ENCODE measurements at places on chromosomes 12 and 14.

DNA sequence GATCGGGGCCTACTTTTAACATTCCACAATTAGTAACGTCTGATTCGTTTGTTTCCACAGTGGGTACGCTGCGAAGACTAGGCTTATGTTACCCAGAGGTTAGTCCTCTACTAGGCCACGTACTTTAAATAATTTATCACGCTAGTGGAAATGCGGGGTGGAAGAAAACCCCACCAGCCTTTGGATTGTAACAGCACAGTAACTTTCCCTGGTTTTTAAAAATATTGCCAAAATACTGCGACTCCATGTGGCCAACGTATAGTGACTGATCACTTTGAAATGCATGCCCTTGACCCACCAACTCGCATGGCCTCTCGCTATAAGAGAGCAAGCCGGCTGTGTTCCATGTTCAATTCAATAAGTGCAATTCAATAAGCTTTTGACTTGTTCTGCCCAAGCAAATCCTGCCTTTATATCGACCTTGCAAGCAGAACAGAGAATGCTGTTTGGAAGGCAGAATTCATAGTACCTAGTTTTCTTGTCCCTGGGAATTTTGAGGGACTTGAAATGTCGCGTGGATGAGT, 882 bp upstream of the GTF2A1 start:
- no peak for DNase-seq

DNA sequence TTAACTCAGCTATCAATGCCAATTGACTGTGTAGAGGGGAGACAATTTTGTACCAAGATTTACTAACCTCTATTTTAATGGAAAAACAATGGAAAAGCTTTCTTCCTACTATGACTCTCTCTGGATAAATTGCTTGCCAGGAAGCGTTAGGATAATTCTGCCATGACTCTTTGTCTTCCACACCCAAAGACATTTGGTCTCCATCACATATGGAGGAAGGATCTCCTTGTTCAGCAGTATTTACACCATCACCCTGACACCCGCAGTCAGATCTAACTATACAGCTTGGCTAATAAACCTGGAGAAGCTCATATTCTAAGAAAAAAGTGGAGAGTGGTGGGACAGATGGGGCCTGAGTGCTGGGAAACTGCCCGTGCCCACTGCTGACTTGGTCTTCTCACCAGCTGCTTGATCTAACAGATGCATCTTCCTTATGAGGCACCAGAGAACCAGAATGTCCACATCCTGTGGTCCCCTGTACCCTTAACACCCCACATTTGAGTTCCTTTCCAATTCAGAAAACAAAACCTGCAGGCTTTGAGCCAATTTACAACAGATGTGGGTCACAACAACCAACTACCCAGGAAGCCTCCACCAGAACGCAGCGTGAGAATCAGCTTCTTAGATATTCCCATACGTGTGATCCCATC, 154.0 kb downstream of the DAD1 start:
- no peak for DNase-seq

DNA sequence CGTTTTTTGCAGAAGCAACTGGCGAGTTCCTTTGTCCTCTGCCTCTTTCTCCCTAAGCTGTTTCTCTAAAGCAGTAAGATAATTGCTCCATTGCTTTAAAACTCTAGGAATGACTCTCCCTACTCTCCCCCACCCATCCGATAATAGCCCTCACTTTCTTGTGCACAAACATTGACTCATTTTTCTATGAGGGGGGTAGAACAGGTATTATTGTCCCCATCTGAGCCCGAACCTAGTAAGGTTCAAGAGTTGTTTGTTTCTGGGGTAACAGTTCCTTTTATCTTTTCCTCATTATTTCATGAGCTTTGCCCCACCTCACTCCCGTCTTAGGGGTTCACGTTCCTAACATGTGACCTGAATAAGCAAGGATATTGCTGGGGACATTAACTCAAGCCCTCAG, 190.6 kb downstream of the EMP1 start:
- no peak for DNase-seq

- DNase-seq: no peak
These were observed 168.9 kb upstream of the NOVA1 start for GRCh38 chr14:26766726-26767125.

GRCh38 chr12:1619587-1619986, 9.4 kb upstream of the WNT5B start:
- no peak for DNase-seq

DNA sequence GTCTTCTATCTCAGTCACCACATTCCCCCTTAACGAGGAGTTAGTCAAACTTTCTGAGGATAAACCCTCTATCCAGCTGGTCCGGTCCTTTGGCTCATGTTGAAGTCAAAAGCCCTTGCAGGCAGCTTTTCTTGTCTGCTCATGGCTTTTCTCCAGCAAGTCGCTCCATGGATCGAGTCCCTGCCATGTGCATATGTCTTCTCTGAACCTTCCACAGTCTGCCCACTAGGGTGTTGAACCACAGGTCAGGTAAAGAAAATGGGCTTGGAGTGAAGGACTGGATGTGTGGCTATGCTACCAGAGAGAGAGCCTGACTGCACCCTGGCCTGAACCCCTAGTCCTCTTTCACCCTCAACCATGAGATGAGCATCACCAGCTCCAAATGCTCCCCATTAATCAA, 22.8 kb downstream of the C14orf132 start:
- DNase-seq: no peak

GRCh38 chr12:43655586-43655985, 103.0 kb downstream of the PUS7L start:
- no peak for DNase-seq

DNA sequence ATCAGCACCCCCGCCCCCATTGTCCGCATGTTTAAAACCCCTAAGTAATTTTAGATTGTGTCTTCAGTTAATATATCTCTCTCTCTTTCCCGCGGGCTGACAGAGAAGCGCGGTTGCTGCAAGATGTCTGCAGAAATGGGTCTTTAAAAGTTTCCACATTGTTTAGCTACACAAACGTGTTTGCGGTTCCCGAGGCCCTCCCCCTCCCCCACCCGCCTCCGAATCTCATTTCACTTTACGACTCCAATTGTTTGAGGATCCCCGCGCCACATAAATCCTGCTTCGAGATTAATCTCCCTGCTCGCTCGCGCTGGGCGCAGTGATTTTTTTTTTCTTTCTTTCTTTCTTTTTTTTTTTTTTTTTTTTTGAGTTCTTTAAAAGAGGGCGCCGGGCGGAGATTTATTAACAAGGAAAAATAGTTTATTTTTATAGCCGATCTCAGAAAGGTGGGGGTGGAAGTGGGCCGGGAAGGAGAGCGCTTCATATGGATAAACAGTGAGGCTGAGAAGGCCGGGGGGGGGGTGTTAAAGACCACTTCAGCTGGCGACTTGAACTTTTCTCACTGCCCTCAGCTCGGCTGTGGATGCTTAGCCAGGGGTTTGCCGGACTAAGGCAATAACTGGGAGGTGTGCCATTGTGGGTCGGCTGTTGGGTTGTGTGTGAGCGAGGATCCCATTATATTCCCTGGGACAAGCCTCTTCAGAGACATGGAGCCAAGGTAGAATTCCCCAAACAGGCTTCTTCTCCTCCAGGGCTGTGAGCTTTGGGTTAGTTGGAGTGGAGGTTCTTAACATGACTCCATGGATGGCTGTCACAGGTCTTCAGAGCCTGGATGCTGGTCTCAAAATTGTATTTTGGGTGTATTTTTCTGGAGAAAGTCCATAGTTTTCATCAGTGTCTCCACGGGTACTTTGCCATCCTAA, 39.7 kb upstream of the TBX5 start:
- DNase-seq: no peak

All from GM12891 (cell line).